ENCODE measurements at places on chromosomes 6 and 20.

DNA sequence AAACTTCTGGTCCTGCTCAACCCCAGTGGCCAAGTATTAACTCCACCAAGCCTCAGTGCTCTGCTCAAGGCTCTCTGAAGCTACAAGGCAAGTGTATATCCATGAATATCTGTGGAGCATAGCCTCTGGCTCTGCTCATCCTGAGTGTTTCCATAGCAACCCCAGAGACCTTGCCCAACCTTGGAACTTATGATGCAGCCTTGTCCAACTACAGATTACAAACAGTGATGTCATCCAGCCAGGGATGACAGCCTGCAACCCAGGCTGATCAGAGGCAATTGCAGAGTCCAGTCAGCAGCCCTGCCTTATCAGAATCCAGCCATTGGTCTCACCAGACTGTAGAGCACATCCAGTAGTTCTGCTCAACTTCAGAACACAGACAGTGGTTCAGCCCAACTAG lies 65.5 kb upstream of the SPACA1 start:
- DNase-seq: no peak

DNA sequence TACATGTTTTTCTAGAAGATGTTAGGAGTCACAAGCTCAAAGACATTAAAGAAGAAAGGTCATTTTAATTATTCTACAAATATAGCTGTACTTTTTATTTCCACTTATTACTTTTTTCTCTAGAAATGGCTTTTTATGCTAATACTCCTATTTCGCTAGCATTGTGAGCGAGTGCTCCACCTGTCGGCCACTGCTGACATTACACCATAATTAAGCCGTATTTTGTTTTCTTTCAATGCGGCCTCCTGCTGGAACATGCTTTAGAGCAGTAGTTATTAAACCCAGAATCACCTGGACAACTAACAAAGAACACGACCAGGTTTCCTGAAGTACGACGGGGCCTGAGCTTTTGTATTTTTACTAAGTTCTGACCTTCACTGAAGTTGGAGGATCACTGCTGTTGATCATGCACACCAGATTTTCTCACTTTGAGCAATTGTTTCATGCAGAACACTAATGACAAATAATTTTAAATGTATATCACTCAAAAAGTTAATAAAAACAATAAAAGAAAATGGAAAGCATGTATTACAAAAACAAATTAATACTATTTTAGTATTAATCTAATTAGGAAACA lies 74.1 kb upstream of the PAK5 start:
- DNase-seq: no peak

DNA sequence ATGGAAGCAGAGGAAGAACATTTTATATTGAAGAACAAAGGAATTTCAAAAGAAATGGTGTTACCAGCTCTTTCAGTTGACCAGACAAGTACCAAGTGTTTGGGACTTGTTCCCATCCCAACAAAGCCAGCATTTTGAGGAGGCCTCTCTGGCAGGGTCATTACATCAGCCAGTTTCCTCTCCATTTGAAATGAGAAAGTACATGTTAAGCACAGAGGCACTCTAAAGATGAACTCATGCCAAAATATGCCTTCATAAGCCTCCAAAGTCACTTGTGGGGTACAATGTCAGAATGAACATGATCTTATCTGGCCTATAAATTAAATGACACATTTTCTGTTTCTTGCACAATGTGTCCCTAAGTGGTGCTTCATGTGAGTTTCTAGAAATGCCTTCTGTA lies 223.9 kb downstream of the PRL start:
- DNase-seq: no peak

- DNase-seq: peak; percentile 48
Observed at GRCh38 chr6:13229205-13230085, 98.9 kb downstream of the TBC1D7 start.

GRCh38 chr20:916125-916799 lies at the start of gene ANGPT4:
Gene ANGPT4, minus strand, starts transcription at chr20:916334. Its CDS starts 120 bp downstream, at chr20:916214.
- DNase-seq: no peak

DNA sequence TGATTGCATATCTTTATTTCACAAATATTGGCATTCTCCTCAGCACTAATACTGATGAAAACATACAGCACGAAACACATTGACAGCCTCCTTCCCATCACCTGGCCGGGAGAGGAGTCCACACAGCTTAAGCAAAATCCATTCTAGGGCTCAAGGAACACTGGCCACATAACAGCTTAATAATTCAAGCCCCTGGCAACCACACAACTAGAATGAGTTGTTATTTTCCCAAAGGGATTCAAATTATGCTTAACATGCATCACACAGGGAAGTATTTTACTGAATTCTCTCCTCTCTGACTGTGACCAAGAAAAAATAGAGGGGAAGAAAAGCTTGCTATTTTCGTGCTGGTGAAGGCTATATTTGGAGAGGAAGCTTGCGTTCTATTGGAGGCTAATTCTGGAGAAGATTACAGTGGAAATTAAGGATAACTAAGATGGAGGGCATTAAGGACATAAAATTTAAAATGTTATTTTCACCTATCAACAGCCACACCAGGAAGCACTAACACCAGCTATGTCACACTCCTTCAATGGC lies 198.5 kb downstream of the ADGRG6 start:
- DNase-seq: no peak

DNA sequence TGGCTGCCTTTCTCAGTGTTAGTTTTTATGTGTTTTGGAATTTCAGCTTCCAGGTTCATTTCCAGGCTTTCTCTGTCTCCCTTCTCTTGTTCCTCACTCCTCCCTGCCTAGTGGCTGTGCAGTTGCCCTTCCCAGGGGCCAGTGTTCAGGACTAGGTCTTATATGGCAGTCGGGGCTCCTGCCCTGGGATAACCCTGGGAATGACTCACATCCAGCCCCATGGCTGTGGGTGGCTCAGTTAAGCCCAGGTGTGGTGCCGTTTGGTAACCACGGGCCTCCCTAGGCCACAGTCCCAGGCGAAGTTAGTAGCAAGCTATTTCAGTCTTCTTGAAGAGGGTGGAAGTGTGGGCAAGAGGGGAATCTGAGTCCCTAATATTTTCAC lies 57.4 kb upstream of the DDR1 start:
- no peak for DNase-seq

- no peak for DNase-seq
Observed at GRCh38 chr6:47246551-47246950, 63.2 kb downstream of the TNFRSF21 start.

GRCh38 chr6:26067367-26067766 lies 19.9 kb upstream of the HFE start:
- no peak for DNase-seq

- no peak for DNase-seq
Observed at GRCh38 chr20:21677781-21678180, 27.7 kb upstream of the PAX1 start.

GRCh38 chr6:81897793-81898192 lies 145.3 kb upstream of the TENT5A start:
- no peak for DNase-seq

- no peak for DNase-seq
Observed at GRCh38 chr6:134173366-134173725, 120.9 kb upstream of the SLC2A12 start.

DNA sequence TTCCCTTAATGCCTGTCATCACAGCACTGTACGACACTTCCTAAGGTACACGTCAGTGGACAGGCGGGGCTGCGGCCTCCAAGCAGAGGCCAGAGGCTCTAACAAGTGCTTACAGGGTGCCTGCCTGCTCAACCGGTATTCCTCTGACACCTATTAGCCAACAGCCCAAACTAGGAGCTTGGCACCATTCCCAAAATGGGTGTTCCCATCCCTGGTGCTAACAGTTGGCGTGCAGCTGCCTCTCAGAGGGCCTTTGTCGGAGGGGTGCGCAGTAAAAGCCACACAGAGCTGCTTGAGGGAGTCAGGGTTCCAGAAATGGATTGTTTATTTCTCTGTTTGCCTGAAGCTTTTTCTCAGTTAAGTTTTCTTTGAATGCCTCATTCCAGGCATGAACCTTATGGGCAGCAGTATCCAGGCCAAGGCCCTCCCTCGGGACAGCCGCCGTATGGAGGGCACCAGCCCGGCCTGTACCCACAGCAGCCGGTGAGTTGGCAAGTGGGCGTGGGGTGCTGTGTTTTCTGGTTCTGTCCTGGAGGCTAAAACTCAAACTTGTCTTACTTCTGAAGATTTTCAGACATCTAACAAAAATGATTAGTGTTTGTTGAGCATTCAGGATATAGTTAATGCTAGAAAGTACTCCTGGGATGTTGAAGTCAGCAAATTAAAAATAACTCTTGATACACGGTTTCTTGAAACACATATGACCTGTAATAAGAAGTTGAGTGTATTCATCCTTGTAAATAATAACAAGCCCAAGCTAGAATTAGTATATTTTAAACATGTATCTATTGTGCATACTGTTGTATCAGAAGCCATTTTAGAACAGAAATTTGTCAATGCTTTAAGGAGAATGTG lies 124.7 kb downstream of the TMEM242 start:
- no peak for DNase-seq

- no peak for DNase-seq
Observed at GRCh38 chr6:37168811-37169495, 999 bp upstream of the PIM1 start.

GRCh38 chr6:1987640-1988039 lies 257.8 kb downstream of the GMDS start:
- DNase-seq: no peak

DNA sequence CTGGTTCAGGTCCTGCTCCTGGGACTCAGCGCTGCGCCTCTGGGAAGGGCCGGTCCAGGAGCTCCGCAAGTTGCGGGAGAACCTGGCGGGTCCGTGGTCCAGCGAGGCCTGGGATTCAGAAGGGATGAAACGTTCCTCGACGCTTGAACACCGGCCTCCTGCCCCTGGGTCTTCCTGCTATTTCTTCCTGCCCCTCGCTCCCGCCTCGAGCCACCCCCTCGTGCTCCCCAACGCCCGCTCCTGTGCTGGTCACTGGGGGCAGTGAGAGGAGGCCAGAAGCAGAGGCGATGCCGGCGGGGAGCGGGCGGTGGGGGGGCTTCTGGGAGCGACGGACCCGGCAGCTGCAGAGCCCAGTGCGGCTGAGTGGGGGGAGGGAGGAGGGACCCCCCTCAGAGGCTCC lies 20.8 kb upstream of the KIF25 start:
- no peak for DNase-seq

GRCh38 chr20:41956338-41957074 lies 338.3 kb upstream of the CHD6 start:
- DNase-seq: no peak

DNA sequence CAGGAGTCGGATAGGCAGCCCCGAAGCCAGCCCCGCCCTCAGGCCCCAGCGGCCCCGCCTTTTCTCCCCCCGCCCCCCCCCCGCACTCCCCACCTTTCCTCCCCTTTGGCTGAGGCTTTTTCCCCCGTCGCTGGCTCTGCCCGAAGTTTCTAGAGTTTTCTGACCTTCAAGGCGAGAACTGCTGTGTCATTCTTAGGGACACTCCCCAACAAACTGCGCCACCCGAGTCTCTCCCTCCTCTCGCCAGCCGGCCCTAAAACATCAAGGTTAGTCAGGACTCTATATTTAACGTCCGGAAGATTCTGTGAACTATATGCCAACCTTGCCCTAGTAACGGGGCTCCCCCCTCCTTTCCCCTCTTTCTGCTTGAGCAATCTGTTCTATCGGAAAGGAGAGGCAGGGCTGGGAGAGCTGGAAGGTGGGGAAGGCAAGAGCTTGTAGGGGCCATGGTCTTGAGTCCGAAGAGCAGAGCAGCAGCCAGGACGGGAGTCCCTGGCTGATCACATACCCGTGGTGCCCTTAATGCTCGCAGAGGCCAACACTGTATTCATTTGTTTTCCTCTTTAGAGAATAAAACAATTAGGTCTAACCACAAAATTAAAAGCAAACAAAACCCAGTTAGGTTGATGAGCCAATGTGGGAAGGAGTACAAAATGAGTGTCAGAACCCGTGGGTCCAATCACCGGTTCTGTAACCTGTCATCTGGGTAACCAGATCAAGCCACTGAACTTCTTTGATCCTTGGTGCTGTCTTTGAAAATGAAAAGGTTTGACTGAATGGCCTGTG lies 5.3 kb upstream of the HSPA1B start:
- DNase-seq: no peak

All from GM19239 (cell line).